ENCODE measurements at places on chromosomes 7 and 10.

- DNase-seq = no peak
Measured at GRCh38 chr7:96090756-96091155, 231.1 kb downstream of the SLC25A13 start.

DNA sequence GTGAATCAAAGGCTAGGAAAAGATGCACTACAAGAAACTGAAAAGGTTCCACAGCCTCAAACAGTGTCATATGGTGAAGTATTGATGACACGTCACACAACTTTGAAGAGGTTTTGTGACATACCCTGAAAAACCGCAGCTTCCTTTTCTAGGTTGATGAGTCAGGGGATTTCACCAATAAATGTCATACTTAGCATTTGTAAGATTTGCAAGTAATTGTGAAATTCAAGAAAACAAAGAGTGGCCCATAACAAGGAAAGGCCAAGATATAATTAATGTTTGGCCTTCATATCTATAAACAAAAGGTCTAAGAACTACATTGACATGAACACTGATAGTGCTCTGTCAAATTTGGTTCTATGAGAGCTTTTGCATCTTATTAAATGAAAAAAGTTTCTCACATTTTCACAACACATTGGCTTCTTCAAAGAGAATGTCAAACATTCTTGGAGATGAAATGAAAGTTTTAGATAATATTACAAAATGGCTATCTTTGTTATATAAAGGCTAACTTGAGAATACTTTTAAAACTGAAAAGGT lies 62.0 kb upstream of the NAMPT start:
- no peak for DNase-seq

DNA sequence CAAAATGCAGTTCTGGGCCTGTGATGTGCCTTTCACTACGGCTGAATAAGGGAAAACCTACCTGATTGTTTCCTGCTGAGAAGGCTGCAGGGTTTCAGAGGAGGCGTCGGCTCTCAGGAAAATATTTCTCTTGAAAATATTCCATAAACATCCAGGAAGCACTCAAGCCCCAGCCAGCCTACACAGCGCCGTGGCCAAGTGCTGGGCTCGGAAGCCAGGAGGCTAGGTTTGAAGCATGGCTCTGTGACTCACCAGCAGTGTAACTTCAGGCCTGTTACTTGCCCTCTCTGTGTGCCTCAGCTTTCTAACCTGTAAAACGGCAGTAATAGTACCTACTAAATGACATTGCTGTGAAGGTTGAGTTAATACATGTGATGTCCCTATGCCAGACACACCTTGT lies 399.1 kb downstream of the GATA3 start:
- DNase-seq = no peak

DNA sequence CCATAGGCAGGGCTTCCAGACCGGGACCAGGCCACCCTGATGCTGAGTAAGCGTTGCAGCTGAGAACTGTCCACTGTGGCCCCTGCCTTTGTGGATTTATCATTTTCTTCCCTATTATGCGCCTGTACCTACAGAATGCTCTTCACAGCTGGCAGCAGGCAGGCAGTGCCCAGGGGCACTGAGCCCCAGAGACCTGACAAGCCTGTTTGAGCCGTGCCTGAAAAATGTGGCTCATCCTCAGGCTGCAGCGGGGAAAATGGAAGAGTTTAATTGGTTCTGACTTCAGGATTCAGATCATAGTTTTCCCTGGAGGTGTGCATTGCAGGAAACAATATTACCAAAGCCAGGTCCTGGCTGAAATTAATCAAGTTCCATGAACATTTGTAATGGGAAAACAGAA lies 200.2 kb downstream of the ZNF438 start:
- no peak for DNase-seq

DNA sequence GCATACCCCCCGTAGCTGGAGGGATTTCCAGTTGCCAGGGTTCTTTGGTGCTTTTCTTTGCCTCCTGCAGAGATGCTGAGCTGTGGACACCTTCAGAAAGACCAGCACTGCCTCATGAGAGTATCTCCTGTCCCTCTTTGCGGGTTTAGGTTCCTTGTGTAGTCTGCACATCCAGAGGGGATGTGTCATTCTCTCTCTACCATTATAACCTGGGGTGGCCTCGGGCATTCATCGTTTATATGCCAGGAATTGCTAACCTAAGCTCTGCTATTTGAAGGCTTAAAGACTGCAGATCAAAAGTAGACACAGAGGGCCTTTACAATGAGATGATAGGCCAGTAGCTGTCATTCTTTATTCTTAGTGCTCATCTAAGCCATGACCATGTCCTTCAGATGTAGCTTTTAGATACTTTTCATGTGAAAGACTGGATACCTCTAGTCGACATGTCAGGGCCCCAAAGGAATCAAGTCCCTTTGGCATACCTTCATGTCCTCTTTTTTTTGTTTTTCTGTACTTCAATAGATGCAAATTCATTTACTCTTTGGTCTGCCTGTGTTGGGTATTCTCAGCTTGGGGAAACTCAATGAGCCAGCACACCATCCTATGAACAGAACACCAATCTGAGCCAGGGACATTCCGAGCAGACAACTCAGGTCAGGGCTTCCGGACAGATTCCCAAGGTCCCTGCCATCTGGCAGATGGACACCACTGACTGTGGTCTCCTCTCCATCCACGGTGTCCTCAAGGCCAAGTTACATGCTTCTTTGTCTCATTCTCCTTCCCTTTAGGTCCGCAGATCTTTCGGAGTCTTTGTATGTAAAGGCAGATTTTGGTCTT lies 129.3 kb downstream of the NRF1 start:
- no peak for DNase-seq

- no peak for DNase-seq
Measured at GRCh38 chr7:70466725-70467364, 665.1 kb upstream of the GALNT17 start.

Data from cortex of kidney (tissue), 1 donor.